ENCODE measurements at places on chromosomes 3 and 15.
A peak's percentile ranks its signal among the peaks of the same experiment; 100 is the strongest.

GRCh38 chr3:57948781-57949242, 59.4 kb upstream of the FLNB start:
- no peak for DNase-seq

- no peak for DNase-seq
These were observed 2.0 kb downstream of the DNAJB8 start for GRCh38 chr3:128464702-128465101.

- DNase-seq: no peak
These were observed 36.3 kb upstream of the PCOLCE2 start for GRCh38 chr3:142925140-142925539.

- no peak for DNase-seq
These were observed 37.6 kb upstream of the ATP11B start for GRCh38 chr3:182755712-182756111.

DNA sequence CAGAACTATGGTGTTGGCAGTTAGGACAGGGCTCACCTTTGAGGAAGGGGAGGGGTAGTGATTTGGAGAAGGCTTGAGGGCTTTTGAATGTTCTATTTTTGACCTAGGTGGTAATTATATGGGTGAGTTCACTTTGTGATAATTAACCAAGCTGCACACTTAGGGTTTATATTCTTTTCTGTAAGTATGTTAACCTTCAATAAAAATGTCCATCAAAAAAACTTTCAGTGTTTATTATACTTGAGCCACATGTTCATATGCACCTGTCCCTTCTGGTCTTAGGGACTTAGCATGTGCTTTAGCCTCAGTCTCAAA, 28.4 kb downstream of the PDE8A start:
- no peak for DNase-seq

DNA sequence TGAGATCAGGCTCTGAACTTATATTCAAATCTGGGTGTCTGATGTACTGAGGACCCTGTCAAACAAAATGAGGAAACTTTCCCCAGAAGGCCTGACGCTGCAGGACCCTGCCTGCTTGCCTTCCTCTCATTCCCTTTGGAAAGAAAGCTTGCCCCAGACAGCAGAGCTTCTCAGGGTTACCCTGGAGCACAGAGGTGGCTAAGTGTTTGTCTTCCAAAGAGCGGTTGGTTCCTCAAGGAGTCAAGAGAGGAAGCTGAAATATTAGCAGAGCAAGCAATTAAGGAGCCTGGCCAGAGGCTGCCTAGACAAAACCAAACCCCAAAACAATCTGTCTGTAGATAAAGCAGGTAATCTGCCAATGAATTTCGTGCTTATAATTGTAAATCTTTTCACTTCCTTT, 175.3 kb downstream of the NR1D2 start:
- DNase-seq: no peak

DNA sequence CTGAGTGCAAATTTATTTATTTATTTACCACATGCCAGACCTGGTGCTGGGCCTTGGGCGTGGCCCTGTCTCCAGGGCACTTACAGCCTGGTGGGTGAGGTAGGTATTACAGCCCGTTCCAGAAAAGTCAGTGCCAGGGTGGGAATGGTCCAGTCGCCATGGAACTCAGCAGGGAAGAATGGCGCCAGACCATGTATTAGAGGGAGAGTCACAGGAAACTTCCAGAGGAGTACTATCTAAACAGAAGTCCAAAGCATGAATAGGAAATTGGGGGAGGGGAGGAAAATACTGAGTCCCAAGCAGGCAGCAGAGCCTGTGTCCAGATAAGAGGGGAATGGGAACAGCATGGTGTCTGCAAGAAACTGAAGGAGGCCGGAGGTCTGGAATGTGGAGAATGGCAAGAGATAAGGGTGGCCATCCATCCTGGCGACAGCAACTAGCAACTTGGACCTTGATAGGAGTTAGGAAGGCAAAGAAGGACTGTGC, 27.0 kb downstream of the SH3BP5 start:
- DNase-seq: no peak

DNA sequence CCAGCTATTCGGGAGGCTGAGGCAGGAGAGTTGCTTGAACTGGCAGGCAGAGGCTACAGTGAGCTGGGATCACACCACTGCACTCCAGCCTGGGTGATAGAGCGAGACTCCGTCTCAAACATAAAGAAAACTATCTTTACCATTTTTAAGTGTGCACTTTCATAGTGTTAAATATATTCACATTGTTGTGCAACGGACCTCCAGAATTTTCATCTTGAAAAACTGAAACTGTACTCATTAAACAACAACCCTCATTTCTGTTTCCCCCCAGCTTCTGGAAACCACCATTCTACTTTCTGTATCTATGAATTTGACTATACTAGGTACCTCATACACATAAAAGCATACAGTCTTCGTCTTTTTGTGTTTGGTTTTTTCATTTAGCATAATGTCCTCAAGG, 375.1 kb downstream of the SHQ1 start:
- no peak for DNase-seq

- peak; percentile 71 for DNase-seq
These were observed 50.4 kb downstream of the PDCD6IP start for GRCh38 chr3:33848624-33849347.

DNA sequence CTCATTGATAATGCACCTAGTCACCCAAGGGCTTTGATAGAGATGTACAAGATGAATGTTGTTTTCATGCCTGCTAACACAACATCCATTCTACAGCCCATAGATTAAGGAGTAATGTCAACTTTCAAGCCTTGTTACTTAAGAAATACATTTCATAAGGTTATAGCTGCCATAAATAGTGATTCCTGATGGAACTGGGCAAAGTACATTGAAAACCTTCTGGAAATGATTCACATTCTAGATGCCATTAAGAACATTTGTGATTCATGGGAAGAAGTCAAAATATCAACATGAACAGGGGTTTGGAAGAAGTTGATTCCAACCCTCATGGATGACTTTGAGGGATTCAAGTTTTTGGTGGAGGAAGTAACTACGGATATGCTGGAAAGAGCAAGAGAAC, 135.2 kb downstream of the TLE3 start:
- no peak for DNase-seq

DNA sequence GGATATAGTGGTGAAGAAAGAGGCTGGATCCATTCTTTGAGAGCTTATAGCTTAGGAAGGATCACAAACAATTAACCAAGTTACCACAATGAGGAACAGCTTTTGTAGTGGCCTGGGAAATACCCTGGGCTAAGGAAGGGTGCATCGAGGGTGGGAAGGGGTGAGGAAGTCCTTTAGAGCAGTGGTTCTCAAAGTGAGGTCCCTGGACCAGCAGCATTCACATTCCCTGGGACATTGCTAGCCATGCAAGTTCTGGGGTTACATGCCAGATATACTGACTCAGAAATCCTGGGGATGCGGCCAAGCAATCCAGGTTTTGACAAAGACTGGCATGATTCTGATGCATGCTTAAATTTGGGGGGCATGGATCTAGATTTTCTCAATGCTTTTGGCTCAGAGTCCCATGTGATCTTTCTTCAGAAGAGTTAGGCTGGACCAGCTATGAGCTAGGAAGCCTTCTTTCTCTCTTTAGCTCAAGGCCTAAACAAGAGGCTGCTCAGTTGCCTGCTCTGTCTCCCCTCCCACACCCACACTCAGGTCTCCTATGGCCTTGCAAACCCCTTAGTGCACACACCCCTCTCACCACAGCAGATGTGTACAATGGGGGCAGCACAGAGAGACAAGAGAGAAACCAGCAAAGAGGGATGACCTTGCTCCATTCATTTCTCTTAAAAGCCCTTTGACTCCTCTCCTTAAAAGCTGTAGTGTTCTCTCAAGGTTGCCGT, 1.8 kb upstream of the CCR1 start:
- no peak for DNase-seq

DNA sequence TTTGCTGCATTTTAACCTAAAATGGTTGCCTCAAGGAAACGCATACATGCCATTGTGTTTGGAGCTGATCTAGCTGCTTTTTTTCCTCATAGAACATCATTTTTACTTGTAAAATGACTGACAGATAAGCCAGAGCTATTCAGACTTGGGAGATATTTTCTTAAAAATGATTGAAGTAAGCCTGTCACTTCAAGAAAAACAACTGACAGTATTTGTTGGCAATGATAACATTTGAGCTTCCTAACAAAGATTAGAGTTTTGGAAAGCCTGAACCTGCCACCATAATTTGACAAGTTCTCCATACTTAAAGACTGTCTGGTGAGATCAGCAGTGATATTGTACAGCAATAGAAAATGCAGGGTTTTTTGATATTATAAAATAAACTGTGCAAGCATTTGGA, 27.6 kb upstream of the MRPL3 start:
- no peak for DNase-seq

GRCh38 chr15:43489191-43489590, 3.8 kb downstream of the TP53BP1 start:
- no peak for DNase-seq

DNA sequence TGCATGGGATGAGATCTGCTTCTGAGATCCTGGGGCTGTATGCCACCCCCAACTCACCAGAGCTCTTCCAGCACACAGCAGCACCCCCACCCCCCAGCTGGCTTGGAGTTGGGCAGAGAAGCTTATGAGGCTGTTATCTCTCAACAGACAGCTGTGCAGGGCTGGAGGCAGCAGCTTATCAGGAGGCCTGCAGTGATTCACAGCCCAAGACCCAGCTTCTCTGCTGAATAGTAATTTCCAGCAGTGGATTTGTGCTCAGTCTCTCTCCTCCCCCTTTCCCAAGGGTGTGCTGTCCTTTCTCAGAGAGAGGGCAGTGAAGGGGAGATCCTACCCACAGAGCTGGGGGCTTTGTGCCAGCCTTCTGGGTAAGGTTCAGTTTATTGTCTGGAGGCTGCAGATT, 2.1 kb downstream of the RPP25 start:
- no peak for DNase-seq

- DNase-seq: no peak
These were observed 14.5 kb downstream of the LAMP3 start for GRCh38 chr3:183148056-183148455.

DNA sequence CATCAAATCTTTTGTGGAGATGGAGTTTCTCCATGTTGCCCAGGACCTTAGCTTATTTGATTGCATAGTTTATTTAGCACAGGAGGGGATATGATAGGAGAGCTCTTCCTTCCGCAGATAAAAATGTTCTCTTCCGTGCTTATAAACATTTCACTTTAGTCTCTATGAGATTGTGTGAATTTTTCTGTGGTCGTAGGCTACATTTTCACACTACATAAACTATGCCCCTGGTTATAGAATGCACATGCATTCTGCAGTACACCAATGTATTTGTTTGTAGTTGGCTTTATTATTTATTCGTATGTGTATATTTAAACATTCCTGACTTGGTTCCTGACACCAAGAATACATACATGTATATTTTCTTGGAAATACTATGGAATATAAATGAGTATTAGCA, 139.2 kb downstream of the UBE2E2 start:
- DNase-seq: no peak

DNA sequence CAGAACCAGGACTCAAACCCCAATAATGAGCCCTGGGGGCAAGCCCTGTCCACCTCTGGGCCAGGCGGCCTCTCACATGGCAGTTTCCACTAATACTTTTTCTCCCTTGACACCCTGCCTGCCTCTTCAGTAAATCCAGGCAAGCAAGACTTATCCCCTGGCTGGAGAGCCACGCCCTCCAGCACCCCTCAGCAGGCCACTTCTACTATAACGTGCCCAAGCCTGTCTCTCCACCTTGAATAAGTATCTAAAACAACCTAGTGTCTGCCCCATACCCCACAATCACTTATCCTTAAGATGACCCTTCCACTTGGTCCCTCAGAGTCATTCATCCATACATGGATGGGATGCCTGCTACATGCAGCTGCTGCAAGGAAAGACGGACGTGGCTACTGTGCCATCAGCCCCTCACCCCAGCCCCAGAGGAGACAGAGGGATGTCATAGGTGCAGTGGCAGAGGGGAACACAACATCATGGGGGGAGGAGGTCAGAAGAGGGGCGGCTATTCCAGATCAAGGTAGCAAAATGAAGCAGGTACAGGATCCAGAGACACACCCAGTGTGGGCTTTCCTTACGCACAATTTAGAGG, 63.4 kb downstream of the LRIG1 start:
- DNase-seq: no peak

- DNase-seq: no peak
These were observed 565 bp downstream of the MANF start for GRCh38 chr3:51385621-51386091.

DNA sequence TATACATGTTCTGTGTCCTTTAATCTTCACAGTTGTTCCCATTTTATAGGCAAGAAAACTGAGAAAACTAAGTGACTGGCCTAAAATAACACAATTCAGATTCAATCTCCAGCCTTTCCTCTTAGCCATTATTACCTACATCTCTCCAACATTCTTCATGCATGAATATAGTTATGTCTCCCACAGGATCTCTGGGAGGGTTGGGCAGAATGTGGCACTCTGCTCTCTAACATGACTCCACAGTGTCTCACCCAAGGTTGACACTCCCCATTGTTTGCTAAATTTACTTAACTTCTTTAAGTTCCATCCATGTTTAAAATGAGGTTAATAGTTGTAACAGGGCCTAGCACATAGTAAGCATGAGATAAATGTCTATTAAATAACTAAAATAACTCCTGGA, 276.3 kb downstream of the ERC2 start:
- no peak for DNase-seq

DNA sequence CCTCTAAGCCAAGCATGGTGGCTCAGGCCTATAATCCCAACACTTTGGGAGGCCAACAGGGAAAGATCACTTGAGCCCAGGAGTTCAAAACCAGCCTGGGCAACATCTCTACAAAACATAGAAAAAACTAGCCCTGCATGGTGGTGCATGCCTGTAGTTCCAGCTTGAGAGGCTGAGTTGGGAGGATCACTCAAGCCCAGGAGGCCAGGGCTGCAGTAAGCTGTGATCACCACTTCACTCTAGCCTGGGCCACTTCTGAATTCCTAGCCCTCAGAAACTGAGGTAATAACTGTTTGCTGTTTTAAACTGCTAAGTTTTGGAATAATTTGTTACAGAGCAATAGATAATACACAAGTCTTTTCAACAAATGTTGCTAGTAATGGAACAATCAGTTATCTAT, 16.4 kb downstream of the IP6K1 start:
- DNase-seq: no peak

DNA sequence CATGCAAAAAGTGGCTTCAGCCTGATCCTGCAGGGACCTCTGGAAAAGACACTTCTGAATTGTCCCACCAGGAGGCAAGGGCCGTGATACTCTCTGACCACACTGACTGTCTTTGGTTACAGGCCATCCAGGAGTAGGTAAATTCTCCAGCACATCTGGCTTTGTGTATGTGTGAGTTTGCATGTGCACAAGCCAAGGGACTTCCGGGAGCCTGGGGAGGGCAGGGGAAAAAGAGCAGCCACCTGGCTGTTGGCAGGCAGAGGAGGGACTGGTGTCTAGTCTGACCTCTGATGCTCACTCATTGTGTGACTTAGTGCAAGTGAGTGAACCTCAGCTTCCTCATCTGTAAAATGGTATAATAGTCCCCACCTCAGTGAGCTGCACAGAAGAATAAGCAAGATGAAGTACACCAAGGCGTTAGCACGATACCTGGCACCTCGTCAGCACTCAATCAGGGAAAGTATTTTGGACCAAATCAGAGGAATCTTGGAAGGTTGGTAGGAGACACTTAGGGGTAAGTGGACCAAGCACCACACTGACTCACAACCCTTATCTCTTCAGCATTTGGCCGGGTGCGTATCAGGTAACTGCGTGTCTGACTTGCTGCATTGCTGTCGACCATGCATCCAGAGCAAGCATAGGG, 19.1 kb downstream of the KLHL6 start:
- no peak for DNase-seq

- no peak for DNase-seq
These were observed 1455.6 kb upstream of the GBE1 start for GRCh38 chr3:83216919-83217594.
